ENCODE measurements at places on chromosomes 13 and 19. TPM values are rescaled to one million over a fixed set of nuclear protein-coding genes. Genes with fewer than 3 reads are reported as not detected.

GRCh38 chr19:46737761-46738171, 8.1 kb upstream of the FKRP start:
- H3K36me3 ChIP-seq, result no peaks in the 10 kb centered on the region
- H3K4me1 ChIP-seq, result no peaks in the 10 kb centered on the region
- H3K27ac ChIP-seq, result no peak overlapping the region
- DNase-seq, result no peak
- no peaks in the 10 kb centered on the region for H3K27me3 ChIP-seq

DNA sequence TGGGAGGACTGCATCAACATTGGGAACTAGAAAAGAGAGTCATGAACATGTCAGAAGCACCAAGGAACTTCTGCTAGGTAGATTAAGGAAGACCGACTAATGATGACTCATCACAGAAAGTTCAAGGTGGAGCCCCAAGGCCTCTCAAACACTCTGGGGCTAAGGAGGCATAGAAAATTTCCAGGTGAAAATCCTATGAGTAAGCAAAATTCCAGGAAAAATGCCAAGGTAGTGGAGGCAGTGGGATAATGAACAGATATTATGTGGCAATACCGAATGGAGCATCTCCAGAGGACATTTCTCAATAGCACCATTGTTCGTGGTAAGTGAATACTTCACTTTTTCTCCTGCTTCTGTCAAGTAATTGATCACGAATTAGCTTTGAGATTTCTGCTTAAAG, 336.5 kb downstream of the MZT1 start:
- H3K4me3 ChIP-seq, result no peak overlapping the region
- no peaks in the 10 kb centered on the region for H3K36me3 ChIP-seq
- H3K27ac ChIP-seq, result no peak overlapping the region
- no peaks in the 10 kb centered on the region for H3K4me1 ChIP-seq
- DNase-seq, result no peak

- no peak overlapping the region for H3K4me3 ChIP-seq
- H3K27ac ChIP-seq, result no peak overlapping the region
Observed at GRCh38 chr13:94345374-94346195, 133.9 kb downstream of the DCT start.

GRCh38 chr13:93270769-93271742, 44.4 kb downstream of the GPC6 start:
- peak overlapping the region; percentile 59 for H3K27ac ChIP-seq
- DNase-seq, result no peak
- H3K36me3 ChIP-seq, result no peaks in the 10 kb centered on the region
- H3K4me1 ChIP-seq, result peaks cover 18% of the 10 kb centered on the region

- H3K36me3 ChIP-seq, result no peaks in the 10 kb centered on the region
- H3K4me1 ChIP-seq, result peaks cover 11% of the 10 kb centered on the region
- DNase-seq, result no peak
- no peak overlapping the region for H3K4me3 ChIP-seq
- H3K27ac ChIP-seq, result no peak overlapping the region
Observed at GRCh38 chr13:41029629-41030028, 10.5 kb upstream of the ELF1 start.

DNA sequence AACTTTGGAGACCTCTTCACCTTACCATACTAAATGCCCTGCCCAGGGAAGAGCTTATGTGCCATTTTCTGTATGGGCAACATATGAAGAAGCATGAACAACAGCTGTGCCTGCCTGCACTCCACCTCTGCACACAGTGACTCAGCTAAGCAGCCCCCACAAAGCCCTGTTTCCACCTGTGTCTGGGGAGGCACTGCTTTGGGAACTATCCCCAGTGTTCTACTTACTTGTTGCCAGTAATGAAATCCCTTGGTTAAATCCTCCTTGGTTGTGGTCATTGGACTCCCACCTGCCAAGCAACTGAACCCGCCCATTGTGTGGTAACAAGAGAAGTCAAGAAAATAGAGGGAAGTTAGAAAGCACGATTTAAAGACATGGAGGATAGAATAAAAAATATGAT, 84.6 kb downstream of the NALCN start:
- no peaks in the 10 kb centered on the region for H3K4me1 ChIP-seq
- H3K4me3 ChIP-seq, result no peak overlapping the region
- H3K27ac ChIP-seq, result no peak overlapping the region
- DNase-seq, result no peak
- H3K36me3 ChIP-seq, result no peaks in the 10 kb centered on the region
- no peaks in the 10 kb centered on the region for H3K27me3 ChIP-seq

DNA sequence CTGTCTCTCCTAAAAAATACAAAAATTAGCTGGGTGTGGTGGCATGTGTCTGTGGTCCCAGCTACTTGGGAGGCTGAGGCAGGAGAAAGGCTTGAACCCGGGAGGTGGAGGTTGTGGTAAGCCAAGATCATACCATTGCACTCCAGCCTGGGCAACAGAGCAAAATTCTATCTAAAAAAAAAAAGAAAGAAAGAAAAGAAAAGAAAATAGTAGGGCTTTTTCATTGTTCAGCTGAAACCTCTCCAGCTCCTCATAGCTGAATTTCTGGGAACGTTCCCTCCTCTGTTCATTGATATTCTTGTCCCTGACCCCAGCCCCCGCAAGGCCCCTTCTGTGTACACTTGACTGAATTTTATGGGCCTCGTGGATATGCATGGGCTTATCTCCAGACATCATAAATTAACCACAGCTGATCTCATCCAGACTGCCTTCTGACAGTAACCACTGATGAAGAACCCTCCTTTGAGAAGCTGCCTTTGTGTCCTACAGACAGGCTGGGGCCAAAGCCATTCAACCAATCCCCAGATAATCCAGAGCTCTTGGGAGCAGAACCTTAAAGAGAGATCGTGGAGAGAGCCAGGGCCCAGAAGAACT, at the start of gene ELSPBP1:
Gene ELSPBP1, plus strand, starts transcription at position 424 of the 594 bp plus-strand sequence. CDS start 14,036 bp downstream, outside the sequence.
- H3K4me3 ChIP-seq, result no peak within 1 kb of the TSS
- H3K27ac ChIP-seq, result no peak within 1 kb of the TSS
- peaks cover 3% of the 10 kb centered on the region for H3K4me1 ChIP-seq
- no peaks in the 10 kb centered on the region for H3K36me3 ChIP-seq
- DNase-seq, result peak; percentile 33

CEACAM19 gene
- 5.6 TPM for polyA plus RNA-seq

Data from hepatocyte (in vitro differentiated cells).